ENCODE measurements at places on chromosomes 12 and 14. TPM values are rescaled to one million over a fixed set of nuclear protein-coding genes. Genes with fewer than 3 reads are reported as not detected.

GRCh38 chr12:119694111-119694510 lies 26.2 kb downstream of the PRKAB1 start:
- H3K4me3 ChIP-seq = no peak overlapping the region
- no peaks in the 10 kb centered on the region for H3K27me3 ChIP-seq
- H3K36me3 ChIP-seq = no peaks in the 10 kb centered on the region
- no peak for DNase-seq
- H3K4me1 ChIP-seq = no peaks in the 10 kb centered on the region

DNA sequence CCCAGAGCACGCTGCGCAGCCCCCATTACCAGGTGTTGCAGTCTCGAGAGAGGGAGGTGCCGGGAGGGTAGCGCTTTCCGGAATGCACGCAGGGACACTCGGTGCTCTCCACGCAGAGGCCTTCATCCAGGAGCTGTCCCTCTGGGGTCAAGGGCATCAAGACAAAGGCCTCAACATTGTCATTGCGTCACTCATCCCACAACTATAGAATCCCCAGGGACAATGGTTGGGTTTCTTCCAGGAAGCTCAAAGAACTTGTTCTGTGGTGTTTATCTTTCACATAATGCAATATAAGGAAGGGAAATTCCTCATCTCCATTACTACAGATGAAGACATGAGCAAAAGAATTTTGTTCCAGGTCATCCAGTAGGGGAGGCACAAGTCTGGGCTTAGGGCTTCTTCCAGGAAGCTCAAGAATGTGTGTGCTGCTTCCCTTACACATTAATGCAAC lies 52.1 kb downstream of the VWF start:
- no peaks in the 10 kb centered on the region for H3K27me3 ChIP-seq
- H3K4me3 ChIP-seq = no peak overlapping the region
- H3K36me3 ChIP-seq = no peaks in the 10 kb centered on the region
- H3K27ac ChIP-seq = no peak overlapping the region
- DNase-seq = no peak

DNA sequence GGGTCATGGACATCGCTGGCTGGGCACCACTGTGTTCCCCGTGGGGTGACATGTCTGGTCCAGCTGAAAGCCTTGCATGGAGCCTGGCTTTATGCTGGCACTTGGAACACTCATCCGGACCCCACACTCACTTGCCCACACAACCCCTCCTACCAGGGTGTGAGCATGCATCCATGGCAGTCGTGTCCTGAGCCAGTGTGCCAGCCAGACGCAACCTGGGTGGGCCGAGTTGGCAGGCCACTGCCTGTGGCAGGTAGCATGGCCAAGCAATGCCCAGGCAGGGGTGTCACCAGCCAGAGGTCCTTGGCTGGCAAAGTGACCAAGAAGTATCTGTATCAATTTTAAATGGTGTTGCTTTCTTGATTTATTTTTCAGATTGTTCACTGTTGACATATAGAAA lies 141.7 kb downstream of the CCDC59 start:
- H3K27ac ChIP-seq = no peak overlapping the region
- H3K4me1 ChIP-seq = no peaks in the 10 kb centered on the region
- H3K36me3 ChIP-seq = no peaks in the 10 kb centered on the region
- no peak overlapping the region for H3K4me3 ChIP-seq

- H3K27me3 ChIP-seq = no peaks in the 10 kb centered on the region
- H3K36me3 ChIP-seq = no peaks in the 10 kb centered on the region
- no peaks in the 10 kb centered on the region for H3K4me1 ChIP-seq
- H3K4me3 ChIP-seq = no peak overlapping the region
- DNase-seq = no peak
- H3K27ac ChIP-seq = no peak overlapping the region
These were observed 44.4 kb downstream of the IGF1 start for GRCh38 chr12:102435827-102436436.

DNA sequence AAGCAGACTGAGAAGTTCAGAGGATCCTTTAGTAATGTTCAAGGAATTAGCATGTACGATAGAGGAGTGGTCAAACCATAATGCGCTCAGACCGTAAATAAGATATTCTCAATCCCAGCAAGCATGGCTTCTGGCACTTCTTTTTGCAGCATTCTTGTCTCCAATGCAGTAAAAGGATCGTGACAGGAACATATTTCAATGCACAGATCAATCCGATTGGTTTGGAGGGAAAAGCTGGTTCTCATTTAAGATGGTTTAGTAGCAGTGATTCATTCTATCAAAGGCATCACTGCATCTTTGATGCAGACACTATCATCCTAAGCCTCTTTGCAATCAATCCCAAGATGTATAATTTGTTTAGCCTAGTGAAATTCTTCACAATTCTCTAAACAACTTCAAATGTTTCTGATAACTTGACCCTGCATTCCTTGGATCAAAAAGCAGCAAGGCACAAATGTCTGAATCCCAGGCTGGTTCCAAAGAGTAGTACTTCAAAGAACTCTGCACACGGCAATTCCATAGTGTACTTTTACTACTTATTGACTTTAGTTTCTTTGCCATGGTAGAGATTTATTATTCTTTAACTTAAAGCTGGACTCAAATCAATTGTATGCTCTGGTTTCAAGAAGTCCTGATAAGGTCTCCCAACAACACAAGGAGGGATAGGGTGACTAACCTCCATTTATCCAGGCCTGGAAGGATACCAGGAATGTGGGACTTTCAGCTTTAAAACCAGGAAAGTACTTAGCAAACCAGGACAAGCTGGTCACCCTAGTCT lies 96.8 kb upstream of the MDM1 start:
- H3K36me3 ChIP-seq = no peaks in the 10 kb centered on the region
- no peak overlapping the region for H3K4me3 ChIP-seq
- no peaks in the 10 kb centered on the region for H3K27me3 ChIP-seq
- no peak overlapping the region for H3K27ac ChIP-seq

GRCh38 chr12:26493656-26494055 lies 298.3 kb downstream of the SSPN start:
- H3K27me3 ChIP-seq = no peaks in the 10 kb centered on the region
- DNase-seq = no peak
- no peaks in the 10 kb centered on the region for H3K4me1 ChIP-seq
- peaks cover 17% of the 10 kb centered on the region for H3K36me3 ChIP-seq
- H3K27ac ChIP-seq = no peak overlapping the region
- H3K4me3 ChIP-seq = no peak overlapping the region

GRCh38 chr14:56487090-56487667 lies 92.4 kb upstream of the TMEM260 start:
- no peak for DNase-seq
- H3K4me1 ChIP-seq = peaks cover 5% of the 10 kb centered on the region
- H3K36me3 ChIP-seq = no peaks in the 10 kb centered on the region
- H3K27ac ChIP-seq = no peak overlapping the region
- no peaks in the 10 kb centered on the region for H3K27me3 ChIP-seq
- H3K4me3 ChIP-seq = no peak overlapping the region

DNA sequence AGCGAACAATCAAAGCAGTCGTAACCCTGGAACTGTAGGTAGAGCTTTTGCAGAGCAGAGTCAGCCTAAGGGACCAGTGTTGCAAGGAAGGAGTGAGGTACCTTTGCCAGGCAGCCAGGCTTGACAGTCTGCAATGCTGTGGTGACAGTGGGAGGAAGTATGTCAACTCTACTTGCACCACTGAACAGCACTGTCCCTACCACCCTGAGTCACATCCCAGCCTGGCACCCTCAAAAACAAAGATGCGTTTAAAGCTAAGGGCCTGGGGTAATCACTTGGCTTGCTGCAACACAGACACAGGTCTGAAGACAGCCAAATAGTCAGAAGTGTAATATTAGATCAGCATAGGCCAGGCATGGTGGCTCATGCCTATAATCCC lies 141.9 kb downstream of the DPF3 start:
- no peaks in the 10 kb centered on the region for H3K4me1 ChIP-seq
- no peak overlapping the region for H3K4me3 ChIP-seq
- H3K36me3 ChIP-seq = no peaks in the 10 kb centered on the region
- H3K27ac ChIP-seq = no peak overlapping the region

DNA sequence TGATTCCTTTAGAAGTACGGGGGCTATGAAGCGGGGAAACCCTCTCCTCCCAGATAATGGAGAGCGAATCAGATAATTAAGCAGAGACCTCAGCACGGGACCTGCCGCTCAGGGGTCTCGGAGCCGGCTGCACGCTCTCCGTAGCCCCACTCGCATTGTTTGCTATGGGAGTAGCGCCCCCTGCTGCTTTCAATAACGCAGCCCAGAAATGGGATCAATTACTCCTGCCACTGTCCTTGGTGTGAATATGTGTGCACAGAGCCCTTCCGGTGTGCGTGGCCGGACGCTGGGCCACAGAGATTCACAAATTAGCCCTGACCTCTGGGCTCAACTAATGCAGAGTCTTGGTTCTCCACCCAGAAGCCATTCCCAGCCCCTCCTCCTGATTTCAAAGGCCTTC lies 76.4 kb upstream of the TMEM132C start:
- H3K4me3 ChIP-seq = no peak overlapping the region
- no peaks in the 10 kb centered on the region for H3K36me3 ChIP-seq
- H3K27ac ChIP-seq = no peak overlapping the region
- H3K4me1 ChIP-seq = no peaks in the 10 kb centered on the region

- no peaks in the 10 kb centered on the region for H3K36me3 ChIP-seq
- H3K27me3 ChIP-seq = no peaks in the 10 kb centered on the region
- H3K27ac ChIP-seq = no peak overlapping the region
- H3K4me3 ChIP-seq = no peak overlapping the region
These were observed 224.5 kb upstream of the FOXG1 start for GRCh38 chr14:28542040-28542439.

GRCh38 chr12:29960122-29960521 lies 176.4 kb upstream of the TMTC1 start:
- no peak overlapping the region for H3K27ac ChIP-seq
- no peak overlapping the region for H3K4me3 ChIP-seq
- H3K27me3 ChIP-seq = no peaks in the 10 kb centered on the region

GRCh38 chr14:100623961-100624360 lies 36.7 kb upstream of the BEGAIN start:
- H3K27me3 ChIP-seq = no peaks in the 10 kb centered on the region
- H3K27ac ChIP-seq = no peak overlapping the region
- H3K4me3 ChIP-seq = no peak overlapping the region
- no peaks in the 10 kb centered on the region for H3K36me3 ChIP-seq
- H3K4me1 ChIP-seq = peaks cover 3% of the 10 kb centered on the region

GRCh38 chr12:66707002-66707697 lies 28.3 kb upstream of the GRIP1 start:
- DNase-seq = no peak
- no peaks in the 10 kb centered on the region for H3K36me3 ChIP-seq
- no peak overlapping the region for H3K4me3 ChIP-seq
- H3K4me1 ChIP-seq = peaks cover 3% of the 10 kb centered on the region
- no peak overlapping the region for H3K27ac ChIP-seq

PLCZ1 gene
- total RNA-seq = not detected

EVL gene
- total RNA-seq = 660 TPM

SERPINA12 gene
- total RNA-seq = not detected

Measured in CD4-positive, alpha-beta T cell (primary cell).